ENCODE measurements at places on chromosomes 11 and 22.

DNA sequence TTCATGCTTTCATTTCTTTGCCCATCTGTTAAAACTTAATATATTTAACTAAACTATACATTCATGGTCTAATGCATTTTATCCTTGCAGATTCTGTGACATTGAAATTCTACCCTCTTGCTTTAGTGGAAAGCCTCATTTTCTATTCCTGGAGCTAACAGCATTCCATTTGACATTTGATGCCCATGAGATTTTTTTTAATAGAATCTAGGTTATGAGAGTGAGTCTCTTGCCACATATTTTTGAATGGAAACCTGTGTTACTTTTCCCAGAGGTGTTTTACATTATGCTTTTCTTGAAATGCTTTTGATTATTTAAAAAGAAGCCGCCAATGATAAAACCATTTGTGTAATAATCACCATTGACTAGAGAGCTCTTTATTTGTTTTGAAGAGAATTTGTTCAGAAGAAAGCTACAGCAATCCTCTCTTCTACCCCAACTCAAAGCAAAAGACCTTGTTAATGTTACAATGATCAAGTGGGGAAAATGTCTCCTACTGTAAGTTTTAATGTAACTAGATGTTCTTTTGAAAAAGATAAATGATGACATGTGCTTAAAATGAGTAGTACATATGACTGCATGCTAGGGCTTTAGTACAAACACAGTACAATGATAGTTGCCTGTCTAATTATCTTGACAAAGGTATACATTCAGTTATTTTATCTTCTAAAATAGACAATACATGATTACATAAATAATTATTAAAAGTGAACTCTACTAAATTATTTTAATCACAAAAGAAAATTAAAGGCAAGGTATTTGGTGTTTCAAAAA is 67.3 kb downstream of the GAS2 start:
- no peak for DNase-seq

DNA sequence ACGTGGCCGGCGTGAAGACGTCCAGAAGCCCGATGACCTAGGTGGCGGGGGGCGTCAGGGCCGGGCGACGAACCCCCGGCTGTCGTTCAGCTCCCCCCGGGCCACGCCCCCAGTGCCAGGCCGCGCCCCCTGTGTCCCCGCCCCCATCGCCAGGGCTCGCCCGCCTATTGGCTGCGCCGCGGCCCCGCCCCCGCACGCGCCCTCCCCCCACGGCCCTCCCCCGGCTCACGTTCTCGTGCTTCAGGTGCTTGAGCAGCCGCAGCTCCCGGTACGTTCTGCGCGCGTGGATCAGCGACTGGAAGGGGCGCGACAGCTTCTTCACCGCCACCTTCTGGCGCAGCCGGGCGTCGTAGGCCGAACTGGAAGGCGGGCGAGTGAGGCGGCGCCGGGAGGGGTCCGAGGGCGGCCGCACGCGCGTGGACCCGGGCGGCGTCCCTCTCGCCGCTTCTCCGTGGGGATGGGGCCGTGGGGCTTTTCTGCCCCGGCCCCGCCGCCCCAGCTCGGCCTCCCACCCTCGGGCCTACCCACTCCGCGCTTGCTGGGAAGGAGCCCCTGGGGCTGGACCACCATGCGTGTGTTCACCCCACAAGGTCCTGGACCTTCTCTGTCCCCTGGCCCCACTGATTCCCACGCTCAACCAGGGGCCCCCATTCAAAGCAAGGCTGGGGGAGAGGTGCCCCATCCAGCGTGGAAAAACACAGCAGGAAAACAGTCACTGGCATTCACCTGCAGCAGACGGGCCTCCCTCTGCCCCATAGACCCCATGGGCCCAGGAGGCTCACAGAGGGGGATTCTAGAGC is 2.4 kb downstream of the MAPK11 start:
- DNase-seq = no peak

GRCh38 chr22:46262449-46263215 is 511 bp downstream of the PKDREJ start:
- DNase-seq = no peak

GRCh38 chr11:100459811-100460210 is 227.3 kb upstream of the ARHGAP42 start:
- no peak for DNase-seq

DNA sequence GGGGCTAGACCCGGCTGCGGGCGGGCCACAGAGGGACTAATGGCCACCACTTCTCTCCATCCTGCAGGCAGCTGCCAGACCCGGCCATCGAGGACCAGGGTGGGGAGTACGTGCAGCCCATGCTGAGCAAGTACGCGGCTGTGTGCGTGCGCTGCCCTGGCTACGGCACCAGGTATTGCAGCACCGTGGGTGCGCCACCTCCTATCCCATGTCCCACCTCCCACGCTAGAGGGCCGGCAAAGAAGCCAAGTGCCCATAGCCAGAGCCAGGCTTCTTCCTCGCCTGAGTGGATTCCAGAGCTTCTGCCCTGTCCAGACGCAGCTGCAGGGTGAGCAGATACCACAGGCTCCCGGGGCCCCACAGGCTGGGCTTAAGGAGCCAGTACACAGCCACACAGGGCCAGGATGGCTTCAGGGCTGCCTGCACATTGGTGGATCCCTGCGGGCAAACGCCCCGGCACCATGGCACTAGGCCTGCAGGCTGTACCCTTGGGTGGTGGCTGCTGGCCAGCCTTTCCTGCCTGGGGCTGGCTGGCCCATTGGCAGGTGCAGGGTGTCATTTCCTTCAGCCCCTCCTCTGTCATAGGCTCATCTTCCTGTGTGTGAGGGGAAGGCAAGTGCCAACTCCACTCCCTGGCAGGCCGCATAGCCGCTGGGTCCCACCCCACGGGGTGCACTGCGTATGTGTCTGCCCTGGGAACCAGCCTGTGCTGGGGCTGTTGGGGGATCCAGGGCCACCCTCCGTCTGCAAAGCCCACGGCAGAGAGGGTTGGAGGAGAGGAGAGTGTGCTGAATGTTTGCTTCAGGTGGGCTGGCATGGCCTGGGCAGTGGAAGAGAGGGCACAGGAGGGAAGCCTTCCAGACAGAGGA is 16.5 kb upstream of the DGCR8 start:
- DNase-seq = no peak

DNA sequence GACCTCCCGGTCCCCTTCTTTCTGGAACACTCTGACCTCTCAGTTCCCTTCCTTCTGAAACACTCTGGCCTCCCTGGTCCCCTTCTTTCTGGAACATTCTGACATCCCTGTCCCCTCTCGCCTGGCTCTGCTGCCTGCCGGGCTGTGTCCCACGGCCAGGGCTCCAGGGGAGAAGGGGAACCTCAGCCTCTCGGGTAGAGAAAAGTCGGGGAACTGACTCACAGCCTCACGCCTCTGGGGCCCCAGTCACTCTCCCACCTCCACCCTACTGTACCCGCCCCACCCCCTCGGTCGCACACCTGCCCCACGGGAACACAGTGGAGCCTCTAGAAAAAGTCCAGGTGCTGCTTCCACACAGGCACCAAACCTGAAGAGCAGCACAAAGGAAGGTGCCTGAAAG is 93.3 kb downstream of the BRD1 start:
- DNase-seq = no peak

- no peak for DNase-seq
Observed at GRCh38 chr11:134656861-134657540, 245.0 kb upstream of the B3GAT1 start.

DNA sequence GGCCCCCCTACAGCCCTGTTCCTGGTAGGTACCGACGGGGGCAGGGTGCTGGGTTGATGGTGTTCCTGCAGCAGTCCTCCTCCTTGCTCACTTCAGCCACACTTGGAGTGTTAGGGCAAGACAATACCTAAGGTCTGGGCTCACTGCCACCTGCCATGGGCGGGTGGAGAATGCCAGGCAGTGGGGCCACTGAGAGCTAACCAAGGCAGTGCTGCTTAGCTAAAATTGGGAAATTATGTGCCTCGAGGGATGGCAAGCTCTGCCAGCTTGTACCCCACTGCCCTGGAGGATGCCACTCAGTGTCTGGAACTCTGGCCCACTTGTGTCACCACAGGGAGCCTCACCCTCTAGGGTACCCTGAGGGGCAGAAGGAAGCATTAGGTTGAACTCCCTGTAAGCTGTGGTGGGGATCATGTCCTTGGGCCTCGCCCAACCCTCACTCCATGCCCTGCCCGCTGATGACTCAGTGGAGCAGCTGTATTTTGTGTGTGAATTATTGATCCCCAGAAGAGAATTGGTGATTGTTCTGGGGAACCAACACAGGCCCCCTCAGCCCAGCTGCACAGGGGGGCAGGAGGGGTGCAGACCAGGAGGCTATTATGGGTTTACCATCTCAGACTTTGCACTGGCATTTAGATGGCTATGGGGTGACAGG is 17.7 kb downstream of the PHLDB1 start:
- no peak for DNase-seq

DNA sequence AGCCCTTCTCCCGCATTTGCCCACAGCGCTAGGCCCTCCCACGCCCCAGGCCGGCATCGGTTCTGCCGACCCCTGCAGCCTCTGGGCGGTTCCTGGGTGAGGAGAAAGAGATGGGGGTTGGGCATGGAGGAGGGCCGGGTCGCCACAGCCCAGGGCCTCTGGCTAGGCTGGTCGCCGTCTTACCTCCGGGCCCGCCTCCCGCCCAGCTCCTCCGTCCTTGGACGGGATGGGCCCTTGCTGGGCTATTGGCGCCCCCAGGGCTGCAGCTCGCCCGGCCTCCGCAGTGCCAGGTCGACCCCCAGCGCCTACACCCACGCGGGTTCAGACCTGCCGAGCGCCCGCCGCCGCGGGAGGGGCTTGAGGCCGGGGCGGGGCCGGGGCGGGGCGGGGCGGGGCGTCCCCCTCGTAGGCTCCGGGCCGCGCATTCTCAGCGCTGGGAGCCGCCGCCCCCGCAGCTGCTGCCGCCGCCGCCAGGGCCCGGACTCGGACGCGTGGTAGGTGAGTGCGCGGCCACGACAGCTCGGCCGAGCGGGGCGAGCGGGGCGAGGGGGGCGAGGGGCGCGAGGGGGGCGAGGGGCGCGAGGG is at the start of gene CD151:
Gene CD151, plus strand, starts transcription at position 424 of the 585 bp plus-strand sequence. CDS start 3,118 bp downstream, outside the sequence.
- no peak for DNase-seq

- DNase-seq = no peak
Observed at GRCh38 chr11:130452940-130453339, 4.5 kb downstream of the ADAMTS15 start.

- no peak for DNase-seq
Observed at GRCh38 chr11:6735306-6735705, 36.5 kb downstream of the OR2AG2 start.

GRCh38 chr22:31647523-31648320 is 14.3 kb downstream of the PISD start:
- no peak for DNase-seq

- DNase-seq = no peak
Observed at GRCh38 chr11:44954051-44954906, 3.6 kb upstream of the TP53I11 start.

DNA sequence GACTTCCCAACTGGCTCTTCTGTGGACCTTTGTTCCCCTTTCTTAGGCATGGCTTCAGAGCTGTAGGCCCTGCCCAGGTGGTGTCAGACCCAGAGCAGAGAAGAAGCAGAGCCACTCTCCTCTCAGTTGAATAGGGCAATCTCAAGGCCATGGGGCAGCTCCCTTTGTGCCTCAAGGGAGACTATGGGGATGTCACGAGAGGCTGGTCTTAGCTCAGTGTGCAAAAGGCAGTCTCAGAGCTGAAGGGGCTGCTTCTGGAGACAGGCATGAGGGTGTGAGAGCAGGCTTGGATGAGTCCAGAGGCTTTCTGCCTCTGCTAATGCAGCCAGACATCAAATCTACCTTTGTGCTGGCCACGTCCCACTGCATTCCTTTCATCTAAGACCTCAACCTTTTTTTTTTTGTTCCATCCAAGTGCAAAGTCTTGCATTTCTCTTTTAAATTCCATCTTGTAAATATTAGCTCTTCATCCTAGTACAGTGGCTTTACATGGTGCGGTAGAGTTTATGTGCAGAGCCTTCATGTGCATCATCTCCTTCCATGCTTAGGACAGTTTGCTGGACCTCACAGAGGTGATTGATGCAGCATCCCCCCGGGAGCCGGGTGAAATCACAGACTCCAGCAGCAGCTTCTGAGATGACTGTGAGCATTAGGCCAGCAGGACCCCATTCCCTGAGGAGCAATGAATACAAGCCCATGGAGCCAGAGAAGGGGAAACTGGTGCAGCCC is 34.2 kb upstream of the FCHSD2 start:
- DNase-seq = no peak

DNA sequence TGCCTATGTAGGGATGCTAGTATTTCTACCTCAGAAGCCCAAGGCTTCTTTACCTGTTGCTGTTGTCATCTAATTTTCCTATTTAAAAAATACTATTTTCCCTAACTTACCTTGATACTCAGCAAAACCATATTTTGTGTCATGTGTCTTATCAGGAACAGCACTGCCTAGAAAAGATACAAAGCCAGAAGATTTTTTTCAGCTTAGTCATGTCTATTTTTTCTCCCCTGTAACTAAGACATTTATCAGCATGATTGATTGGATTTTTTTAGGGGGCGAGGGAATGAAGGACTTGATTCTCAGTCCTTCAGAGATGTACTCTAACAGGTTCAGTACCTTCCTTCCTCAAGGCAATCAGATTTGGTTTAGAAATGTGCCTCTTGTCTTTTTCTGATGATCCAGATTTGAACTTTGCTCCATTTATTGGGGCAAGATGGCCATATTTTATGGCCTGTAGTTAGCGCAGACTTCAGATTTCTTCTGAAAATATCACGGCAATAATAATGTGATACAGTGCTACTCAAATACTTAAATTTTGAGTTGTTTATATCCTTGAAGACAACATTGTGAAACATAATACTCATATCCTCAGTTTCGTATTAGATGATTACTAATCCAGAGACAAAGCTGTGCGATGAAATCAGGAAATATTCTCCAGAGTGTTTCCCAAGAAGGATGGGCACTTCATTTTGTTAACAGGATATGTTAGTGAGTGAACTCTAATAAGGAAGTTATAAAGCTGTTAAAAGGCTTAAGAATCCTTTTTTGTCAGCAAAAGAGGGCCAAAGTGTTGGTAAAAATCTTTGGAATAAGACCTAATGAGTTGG is 3.8 kb upstream of the PIK3IP1 start:
- DNase-seq = no peak

DNA sequence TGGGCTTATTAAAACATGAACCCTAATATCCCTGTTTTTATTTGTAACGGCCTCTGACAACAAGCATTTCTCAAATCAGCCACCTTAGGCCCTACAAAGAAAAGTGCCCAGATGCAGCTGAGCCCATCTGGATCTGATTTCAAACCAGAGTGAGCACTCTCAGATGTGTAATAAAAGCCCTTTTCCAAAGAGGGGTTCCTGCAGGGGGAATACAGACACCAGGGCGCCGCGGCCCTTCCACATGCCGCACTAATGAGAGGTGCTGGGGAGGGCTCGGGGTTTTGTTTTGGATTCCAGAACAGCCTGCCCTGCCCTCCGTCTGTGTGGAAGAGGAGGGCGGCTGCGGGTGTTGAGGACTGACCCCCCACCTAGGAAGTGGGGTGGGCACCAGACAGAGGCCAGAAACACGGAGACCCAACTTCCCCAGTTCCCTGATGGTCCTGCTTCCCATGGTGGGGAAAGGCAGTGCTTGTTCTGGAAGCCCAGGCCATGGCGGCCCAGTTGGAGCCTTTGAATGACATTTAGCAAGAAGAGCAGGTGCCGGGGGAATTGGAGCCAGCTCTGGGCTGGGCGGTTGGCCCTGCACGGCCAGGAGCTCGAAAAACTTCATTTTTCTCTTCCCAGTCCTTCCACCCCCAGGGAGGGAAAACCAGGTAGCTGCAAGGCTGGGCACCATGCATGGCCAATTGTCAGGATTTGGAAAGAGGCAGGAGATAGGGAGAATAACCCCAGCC is 63.7 kb downstream of the MACROD1 start:
- no peak for DNase-seq
